Caco-2 (cell line): ENCODE measurements at places on chromosomes 2 and 18. TPM values are rescaled to one million over a fixed set of nuclear protein-coding genes. Genes with fewer than 3 reads are reported as not detected.

DNA sequence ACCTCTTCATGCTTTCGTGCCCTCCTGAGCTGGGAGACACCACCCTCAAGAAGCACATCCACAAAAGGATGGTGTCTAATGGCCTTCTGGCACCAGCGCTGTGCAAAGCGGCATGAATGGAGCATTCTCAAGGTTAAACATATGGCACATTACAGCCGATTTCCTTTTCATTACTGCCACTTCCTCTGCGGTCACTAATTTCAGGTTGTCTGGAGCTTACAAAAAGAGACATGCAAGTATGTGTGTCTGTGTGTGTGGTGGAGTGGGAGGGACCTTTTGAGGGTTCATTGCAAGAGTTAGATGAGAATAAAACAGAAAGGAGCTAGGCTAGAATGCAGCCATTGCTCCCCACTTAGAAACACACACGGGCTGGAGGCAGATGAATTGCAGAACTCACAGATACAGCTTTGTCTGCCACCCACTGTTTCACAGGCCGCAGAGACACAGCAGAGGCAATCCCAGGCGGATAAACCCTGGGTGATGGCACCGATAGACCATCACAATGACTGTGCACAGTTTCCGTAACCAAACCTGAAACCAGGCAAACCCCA is 76.0 kb downstream of the TGIF1 start:
- H3K27ac ChIP-seq, result peak overlapping the region; percentile 50
- no peak for DNase-seq
- no peaks in the 10 kb centered on the region for H3K36me3 ChIP-seq
- H3K4me3 ChIP-seq, result no peak overlapping the region
- H3K4me1 ChIP-seq, result peaks cover 11% of the 10 kb centered on the region
- no peaks in the 10 kb centered on the region for H3K27me3 ChIP-seq

GRCh38 chr2:190267302-190267701 is 52.3 kb downstream of the HIBCH start:
- H3K27ac ChIP-seq, result no peak overlapping the region
- H3K4me1 ChIP-seq, result peaks cover 14% of the 10 kb centered on the region
- no peak for DNase-seq
- no peak overlapping the region for H3K4me3 ChIP-seq
- H3K36me3 ChIP-seq, result no peaks in the 10 kb centered on the region

DNA sequence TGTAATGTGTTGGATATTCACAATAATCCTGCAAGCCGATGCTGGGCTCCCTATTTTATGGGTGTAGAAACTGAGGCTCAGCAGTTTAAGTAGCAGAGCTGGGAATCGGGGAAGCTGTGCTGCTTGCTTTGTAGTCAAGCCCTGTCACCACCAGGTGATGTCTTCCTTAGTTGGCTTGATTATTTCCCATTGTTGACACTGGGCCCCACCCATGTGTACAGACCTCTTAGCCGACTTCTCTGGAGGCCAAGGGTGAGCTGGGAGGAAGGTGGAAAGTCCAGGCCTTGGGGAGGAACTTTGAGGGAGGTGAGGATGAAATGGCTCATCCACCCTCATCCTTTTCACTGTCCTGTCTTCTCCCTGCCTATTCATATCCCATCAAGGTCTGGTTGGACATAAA is 60.0 kb downstream of the CAPN13 start:
- H3K27me3 ChIP-seq, result no peaks in the 10 kb centered on the region
- DNase-seq, result peak; percentile 71
- H3K4me3 ChIP-seq, result no peak overlapping the region
- no peaks in the 10 kb centered on the region for H3K36me3 ChIP-seq
- peaks cover 11% of the 10 kb centered on the region for H3K4me1 ChIP-seq

DNA sequence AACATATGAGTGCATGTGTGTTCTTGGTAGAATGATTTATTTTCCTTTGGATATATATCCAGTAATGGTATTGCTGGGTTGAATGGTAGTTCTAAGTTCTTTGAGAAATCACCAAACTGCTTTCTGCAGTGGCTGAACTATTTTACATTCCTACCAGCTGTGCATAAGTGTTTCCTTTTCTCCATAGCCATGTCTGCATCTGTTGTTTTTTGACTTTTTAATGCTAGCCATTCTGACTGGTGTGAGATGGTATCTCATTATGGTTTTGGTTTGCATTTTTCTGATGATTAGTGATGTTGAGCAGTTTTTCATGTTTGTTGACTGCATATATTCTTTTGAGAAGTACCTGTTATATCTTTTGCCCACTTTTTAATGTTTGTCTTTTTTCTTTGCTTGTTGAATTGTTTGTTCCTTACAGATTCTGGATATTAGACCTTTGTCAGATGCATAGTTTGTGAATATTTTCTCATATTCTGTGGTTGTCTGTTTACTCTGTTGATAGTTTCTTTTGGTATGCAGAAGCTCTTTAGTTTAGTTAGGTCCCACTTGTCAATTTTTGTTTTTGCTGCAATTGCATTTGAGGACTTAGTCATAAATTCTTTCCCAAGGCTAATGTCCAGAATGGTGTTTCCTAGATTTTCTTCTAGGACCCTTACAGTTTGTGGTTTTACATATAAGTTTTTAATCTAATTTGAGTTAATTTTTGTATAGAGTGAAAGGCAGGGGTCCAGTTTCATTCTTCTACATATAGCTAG is 17.6 kb upstream of the KCNE4 start:
- H3K27ac ChIP-seq, result no peak overlapping the region
- no peak overlapping the region for H3K4me3 ChIP-seq
- H3K27me3 ChIP-seq, result no peaks in the 10 kb centered on the region

DNA sequence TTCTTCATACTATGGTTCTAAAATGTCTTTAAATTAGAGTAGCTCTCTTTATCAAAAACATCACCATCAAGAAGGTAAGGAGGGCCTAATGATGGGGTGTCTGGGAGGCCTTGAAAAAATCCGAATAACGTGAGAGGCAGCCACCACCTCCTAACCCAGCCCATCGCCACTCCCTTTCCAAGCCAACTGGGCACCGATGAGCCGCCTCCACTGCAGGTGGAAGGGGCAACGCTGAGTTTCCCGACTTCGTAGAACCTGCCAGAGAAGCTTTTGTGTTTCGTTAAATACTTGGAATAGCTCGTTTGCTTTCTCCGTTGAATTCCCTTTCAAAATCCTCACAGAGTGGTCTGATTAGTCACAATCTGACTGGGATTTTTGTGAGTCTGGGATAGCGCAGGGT is 22.0 kb upstream of the RPL31 start:
- H3K4me3 ChIP-seq, result no peak overlapping the region
- H3K27me3 ChIP-seq, result no peaks in the 10 kb centered on the region
- no peaks in the 10 kb centered on the region for H3K36me3 ChIP-seq
- no peak for DNase-seq
- H3K4me1 ChIP-seq, result peaks cover 16% of the 10 kb centered on the region

GRCh38 chr2:176148751-176149421 is 2.5 kb upstream of the HOXD4 start:
- H3K4me1 ChIP-seq, result no peaks in the 10 kb centered on the region
- no peak overlapping the region for H3K4me3 ChIP-seq
- no peak for DNase-seq
- H3K27me3 ChIP-seq, result 0 out of 2 replicates have a peak, but pooled peaks cover 1% of the 10 kb centered on the region
- H3K27ac ChIP-seq, result no peak overlapping the region

DNA sequence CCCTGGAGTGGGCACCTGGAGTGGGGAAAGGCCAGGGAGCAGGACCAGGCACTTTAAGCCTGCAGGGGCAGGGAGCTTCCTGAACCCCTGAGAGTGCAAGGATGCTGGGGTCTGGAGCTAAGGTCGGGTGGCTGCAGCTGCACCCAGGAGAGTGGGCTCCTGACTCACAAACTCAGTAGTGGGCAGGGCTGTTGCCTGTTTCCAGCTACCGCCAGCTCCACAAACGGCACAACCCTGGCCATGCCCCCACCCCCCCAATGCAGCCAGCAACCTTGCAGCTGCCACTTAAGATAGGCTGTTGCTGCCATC is 688.8 kb downstream of the NYAP2 start:
- no peak overlapping the region for H3K4me3 ChIP-seq
- no peak overlapping the region for H3K27ac ChIP-seq
- H3K4me1 ChIP-seq, result no peaks in the 10 kb centered on the region
- DNase-seq, result no peak
- H3K27me3 ChIP-seq, result no peaks in the 10 kb centered on the region

DNA sequence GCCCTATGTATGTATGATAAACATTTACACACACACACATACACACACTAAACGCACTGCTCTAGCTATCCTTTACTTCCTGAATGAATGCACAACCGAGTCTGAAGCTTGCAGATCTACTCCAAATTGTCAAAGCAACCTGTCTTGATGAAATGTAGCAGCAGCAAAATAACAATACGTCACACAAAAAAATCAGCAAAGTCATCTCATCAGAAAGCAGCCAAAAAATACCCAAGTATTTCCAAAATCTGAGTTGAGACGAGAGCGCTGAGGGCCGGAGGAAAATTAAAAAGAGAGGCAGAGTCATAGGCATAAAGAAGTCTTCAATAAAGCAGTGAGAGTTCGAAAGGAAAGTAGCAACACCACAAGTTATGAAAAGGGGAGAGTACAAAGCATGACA is 67.7 kb downstream of the ZNF521 start:
- no peaks in the 10 kb centered on the region for H3K36me3 ChIP-seq
- H3K4me1 ChIP-seq, result no peaks in the 10 kb centered on the region
- H3K4me3 ChIP-seq, result no peak overlapping the region
- DNase-seq, result no peak
- no peak overlapping the region for H3K27ac ChIP-seq

DNA sequence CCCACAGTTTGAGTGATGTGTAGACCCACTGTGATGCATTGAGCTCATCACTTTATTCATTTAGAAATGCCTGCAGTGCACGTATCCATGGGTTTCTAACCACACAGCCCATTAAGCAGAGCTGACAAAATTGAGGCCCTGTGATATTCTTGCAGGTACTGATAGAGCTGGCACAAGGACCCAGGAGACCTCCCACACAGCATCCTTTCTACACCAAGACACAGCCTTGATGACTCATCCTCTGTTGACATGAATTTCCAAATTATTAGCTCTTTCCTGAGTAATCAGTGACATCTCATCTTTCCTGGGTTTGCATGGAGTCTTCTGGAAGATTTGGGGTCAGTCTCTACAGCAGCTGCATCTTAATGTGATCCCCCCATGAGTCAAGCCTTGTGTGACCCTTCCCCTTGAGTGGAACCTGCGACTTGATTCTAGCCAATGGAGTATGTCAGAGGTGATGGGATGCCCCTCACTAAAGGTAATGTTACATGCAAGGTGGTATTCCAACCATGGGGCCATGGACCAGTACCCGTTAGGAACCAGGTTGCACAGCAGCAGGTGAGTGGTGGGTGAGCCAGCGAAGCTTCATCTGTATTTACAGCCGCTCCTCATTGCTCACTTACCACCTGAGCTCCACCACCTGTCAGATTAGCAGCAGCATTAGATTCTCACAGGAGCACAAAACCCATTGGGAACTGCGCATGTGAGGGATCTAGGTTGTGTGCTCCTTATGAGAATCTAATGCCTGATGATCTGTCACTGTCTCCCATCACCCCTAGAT is 181.1 kb upstream of the ARL4C start:
- H3K27me3 ChIP-seq, result no peaks in the 10 kb centered on the region
- DNase-seq, result no peak
- H3K27ac ChIP-seq, result no peak overlapping the region
- peaks cover 24% of the 10 kb centered on the region for H3K4me1 ChIP-seq
- H3K4me3 ChIP-seq, result no peak overlapping the region

DNA sequence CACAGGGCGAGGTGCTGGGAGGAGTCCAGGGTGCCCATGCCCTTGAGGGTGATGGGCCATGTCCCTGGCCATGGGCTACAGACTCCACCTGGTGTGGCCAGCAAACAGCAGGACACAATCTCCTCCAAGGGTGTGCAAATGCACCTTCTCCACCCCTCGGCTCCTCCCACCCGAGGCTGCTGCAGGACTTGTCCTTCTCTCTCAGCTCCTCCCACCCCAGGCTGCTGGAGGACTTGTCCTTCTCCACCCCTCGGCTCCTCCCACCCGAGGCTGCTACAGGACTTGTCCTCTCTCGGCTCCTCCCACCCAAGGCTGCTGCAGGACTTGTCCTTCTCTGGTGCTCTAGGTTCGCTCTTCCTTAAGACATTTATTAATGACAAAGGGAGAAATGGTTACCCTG is 57.3 kb upstream of the SNTG2 start:
- no peaks in the 10 kb centered on the region for H3K27me3 ChIP-seq
- no peak overlapping the region for H3K27ac ChIP-seq
- H3K4me1 ChIP-seq, result no peaks in the 10 kb centered on the region
- no peak overlapping the region for H3K4me3 ChIP-seq
- H3K36me3 ChIP-seq, result no peaks in the 10 kb centered on the region
- no peak for DNase-seq

DNA sequence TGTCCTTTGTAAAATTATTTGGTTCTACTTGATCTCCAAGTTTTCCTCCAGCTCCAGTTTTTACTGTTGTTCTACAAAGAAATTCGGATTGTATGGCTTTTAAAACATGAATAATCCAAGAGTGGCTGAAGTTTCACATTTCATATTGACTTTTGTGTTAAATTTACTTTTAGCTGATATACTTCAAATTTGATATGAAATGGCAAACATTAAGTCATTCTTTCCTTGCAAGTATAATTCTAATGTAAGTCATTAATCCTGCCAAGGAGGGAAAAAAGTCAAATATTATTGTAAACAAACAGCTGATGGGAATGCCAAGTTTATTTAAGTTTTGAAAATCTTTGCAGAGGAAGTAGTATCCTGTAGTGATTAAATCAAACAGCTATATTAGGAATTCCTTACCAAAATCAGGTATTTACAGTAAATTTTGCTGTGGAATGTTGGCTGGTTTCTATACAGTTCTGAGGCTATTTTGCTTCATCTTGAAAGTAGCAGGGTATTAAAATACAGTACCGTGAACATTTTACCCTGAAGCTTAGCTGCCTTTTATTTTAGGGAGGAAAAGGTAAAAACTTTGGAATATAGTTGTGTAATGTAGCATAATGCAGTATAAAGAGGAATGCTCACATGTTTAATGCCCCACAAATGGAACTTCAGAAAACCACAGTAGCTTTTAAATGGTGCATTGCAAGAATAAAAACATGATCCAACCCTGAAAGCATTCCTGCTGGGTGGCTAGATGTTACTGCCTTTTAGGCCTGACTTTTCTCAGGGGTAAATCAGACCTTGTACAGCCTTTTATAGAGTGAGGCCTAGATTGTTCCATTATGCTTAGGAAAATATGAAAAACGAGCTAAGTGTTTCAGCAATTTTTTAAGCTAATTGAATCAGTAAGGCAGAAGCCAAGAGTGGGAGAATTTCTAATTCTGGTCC is 62.7 kb upstream of the NT5C1B start:
- H3K4me1 ChIP-seq, result no peaks in the 10 kb centered on the region
- no peak overlapping the region for H3K27ac ChIP-seq
- H3K27me3 ChIP-seq, result no peaks in the 10 kb centered on the region
- no peak for DNase-seq

- H3K4me1 ChIP-seq, result no peaks in the 10 kb centered on the region
- no peak for DNase-seq
- H3K36me3 ChIP-seq, result no peaks in the 10 kb centered on the region
- no peak within 1 kb of the TSS for H3K4me3 ChIP-seq
Observed at GRCh38 chr2:181985632-181986205, at the start of gene PPP1R1C. TSS of gene PPP1R1C (plus strand) at chr2:181985853. CDS start at chr2:181986111, 258 bp downstream.

DNA sequence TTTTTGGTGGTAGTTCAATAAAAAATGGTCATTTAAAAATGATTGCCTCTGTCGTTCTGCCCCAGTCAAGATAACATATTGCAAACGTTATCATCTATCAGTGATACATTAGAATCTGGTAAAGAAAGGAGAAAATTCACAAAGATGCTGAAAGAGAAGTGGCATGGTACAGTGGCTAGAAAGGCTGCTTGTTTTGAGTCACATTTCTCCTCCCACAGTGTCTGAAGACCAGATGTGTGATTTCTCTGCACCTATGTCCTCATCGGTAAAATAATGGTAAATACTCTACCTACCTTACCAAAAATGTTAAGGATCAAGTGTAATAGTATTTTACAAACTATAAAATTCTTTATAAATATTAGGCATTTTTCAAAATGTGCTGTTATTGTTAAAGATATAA is 76.1 kb upstream of the NOSTRIN start:
- DNase-seq, result no peak
- no peak overlapping the region for H3K4me3 ChIP-seq

The ZNF804A gene
- total RNA-seq, result not detected in 2 replicates

The CCDC141 gene
- total RNA-seq, result 11.5 and 16.6 TPM in 2 replicates

The KRTCAP3 gene
- total RNA-seq, result 47.8 and 53.9 TPM in 2 replicates

The SMCHD1 gene
- 56.6 and 57.4 TPM in 2 replicates for total RNA-seq

The FOXD4L1 gene
- total RNA-seq, result 0.32 and 0.73 TPM in 2 replicates
